HepG2 (cell line): ENCODE measurements at places on chromosomes 4 and X.

GRCh38 chr4:114599903-114600552 lies 1.4 kb downstream of the UGT8 start:
- DNase-seq = no peak

- DNase-seq = no peak
Measured at GRCh38 chrX:122555925-122556324, 628.2 kb upstream of the GRIA3 start.

DNA sequence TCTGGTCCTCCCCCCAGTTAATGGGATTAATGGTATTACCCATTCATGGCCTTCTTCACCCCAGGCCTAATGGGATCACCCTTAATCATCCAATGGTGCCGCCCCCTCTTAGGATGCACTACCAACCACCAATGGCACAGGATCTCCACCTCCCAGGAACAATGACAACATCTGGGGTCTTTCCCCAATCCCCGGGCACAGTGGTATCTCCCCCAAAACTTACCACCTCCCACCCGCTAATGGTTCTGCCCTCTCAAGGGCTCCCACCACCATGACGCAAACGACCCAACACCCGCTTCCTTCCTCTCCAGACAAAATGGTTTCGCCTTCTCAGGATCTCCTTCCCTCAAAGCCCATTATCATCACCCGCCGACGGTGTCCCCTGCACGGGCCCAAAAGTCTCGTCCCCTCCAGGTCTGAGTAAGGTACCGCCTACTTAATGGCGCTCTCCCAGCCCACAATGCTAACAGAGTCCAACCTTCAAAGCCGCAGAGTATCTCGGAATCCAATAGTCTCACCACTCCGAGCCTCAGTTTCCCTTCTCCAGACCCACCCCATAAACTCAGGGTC lies 458 bp downstream of the GRIPAP1 start:
- peak; percentile 1 for DNase-seq

DNA sequence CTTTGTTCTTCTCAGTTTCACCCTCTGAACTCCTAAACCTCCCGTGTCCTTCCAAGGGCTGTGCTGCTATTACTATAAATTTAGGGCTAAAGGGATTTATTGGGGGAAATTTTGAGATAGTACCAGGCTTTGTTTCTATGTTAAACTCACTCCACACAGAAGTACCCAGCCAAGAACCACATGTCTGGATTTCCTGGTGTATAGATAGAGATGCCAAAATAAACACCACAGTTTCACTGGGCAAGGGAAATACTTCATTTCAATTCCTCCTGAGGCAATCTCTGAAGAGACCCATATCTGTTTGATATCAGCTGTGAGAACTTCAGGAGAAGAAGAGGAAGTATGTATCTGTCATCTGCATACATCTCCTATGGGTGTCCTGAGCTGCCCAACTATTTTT lies 21.7 kb upstream of the CLNK start:
- DNase-seq = no peak

DNA sequence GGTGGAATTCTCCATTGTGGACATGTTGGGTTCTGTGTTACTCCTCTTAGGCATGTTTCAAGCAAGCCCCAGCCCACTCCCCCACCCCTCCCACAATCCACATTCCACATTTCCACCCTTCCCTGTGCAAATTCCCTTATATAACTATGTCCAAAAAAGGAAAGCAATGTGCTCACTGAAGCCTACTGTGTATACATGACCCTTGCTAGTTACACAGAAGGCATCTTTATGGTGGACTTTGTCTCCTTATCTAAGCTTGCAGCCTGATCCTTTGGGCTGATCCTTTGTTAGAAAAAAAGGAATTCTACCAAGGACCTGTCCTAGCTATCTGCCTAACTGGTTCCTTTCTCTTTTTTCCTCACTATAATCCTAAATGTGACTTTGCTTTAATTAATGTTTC lies 796.8 kb downstream of the NLGN4X start:
- peak; percentile 21 for DNase-seq

GRCh38 chr4:885353-885752 lies 46.8 kb downstream of the GAK start:
- DNase-seq = no peak

DNA sequence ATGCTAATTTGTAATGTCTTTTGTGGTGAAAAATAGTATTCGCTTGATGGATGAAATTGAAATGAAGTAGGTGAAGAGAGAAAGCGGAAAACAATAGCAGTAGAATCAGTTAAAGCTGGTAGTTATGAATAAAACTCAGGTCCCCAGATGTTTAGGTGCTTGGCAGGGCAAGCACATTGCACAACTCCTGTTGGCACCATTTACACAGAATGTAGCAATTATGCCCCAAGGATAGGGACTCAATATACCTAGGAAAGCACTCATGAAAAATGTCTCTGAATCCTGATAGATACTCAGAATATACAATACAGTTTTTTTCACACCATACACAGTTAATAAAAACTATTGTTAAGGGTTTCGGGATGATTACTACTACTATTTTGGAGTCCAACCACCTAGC lies 26.5 kb upstream of the GRIA3 start:
- no peak for DNase-seq

- DNase-seq = no peak
Measured at GRCh38 chrX:319579-320125, 1.1 kb upstream of the GTPBP6 start.

DNA sequence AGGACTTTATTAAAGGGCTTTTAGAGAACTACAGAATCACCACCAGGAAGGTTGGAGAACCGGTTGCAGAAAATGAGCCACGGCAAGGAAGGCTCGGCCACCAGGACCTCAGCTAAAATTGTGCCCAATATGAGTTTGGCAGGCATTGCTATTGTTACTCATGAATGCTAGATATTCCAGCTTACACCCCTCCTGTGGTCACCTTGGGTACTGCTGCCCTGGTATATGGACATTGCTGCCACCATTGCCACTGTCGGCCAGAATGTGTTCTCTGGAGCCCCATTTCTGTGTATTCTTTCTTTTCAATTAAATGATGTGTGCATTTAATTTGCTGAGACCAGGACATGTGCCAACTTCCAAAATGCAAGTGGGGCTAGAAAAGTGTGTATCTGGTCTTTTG lies 626.7 kb upstream of the BOD1L1 start:
- DNase-seq = no peak

DNA sequence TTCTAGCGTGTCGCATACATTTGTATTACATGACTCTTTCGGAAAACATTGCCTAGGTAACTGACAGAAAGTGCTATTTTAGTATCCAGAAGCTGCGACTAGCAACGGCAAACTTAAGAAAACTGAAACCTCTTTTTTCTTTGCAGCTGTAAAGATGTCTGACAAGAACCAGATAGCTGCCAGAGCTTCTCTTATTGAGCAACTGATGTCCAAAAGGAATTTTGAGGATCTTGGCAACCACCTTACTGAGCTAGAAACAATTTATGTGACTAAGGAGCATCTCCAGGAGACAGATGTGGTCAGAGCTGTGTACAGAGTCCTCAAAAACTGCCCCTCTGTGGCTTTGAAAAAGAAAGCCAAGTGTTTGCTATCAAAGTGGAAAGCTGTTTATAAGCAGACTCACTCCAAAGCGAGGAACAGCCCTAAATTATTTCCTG lies 9.4 kb downstream of the TCEANC start:
- no peak for DNase-seq

DNA sequence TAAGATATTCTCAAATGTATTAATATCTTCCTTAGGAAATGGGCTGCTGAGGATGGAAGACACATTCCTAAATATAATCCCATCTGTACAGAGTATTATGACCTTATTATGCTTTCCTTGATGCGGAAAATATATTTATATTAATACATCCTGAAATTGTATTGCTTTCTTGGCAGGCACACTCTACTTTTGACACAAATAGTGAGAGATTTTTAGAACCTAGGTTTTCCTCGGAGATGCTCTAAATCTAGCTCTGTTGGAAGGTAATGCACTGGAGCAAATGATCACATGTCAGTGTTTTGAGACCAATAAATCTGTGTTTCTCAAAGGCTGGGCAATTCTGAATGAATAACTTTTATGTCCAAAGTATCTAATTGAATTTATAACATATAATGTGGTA lies 94.3 kb upstream of the MAGEC2 start:
- no peak for DNase-seq

- DNase-seq = peak; percentile 49
Measured at GRCh38 chrX:151396042-151396824, 773 bp upstream of the VMA21 start.

- DNase-seq = no peak
Measured at GRCh38 chr4:98639523-98639922, 18.9 kb downstream of the TSPAN5 start.
